ENCODE measurements at places on chromosomes 4 and X.
A peak's percentile ranks its signal among the peaks of the same experiment; 100 is the strongest.

DNA sequence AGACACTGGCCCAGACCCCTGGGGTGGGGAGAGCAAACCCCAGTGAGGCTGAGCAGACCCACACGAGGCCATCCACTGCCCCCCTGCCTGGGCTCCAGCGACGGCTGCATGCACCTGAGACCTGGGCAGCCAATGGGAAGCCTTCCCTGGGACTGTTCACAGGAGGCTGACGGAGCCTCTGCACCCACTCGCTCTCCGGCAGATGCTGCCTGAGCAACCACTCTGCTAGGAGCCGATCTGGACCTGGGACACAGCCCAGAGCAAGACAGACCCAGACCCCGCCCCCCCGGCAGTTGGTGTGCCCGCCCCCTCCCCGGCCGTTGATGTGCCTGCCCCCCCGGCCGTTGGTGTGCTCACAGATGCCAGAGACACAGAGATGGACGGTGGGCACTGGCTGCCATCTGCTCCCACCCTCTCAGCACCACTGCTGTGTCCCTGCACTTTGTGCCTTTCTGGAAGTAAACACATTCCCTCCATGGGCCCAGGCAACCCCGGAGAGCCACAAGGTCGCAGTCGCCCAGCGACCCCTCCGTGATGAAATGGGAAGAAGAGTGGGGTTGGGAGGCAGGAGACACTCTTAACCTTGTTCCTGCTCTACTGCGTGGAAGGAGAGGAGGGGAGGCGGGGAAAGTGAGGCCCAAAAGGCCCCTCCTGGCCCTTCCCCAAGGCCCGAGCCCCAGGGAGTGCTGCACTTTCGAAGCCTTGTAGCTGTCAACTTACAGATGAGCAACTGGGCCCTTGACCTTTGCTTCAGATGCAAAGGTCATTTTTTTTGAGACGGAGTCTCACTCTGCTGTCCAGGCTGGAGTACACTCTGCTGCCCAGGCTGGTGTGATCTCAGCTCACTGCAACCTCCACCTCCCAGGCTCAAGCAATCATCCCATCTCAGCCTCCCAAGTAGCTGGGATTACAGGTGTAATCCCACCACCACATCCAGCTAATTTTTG lies 62.0 kb downstream of the ZFYVE28 start:
- DNase-seq, result no peak

DNA sequence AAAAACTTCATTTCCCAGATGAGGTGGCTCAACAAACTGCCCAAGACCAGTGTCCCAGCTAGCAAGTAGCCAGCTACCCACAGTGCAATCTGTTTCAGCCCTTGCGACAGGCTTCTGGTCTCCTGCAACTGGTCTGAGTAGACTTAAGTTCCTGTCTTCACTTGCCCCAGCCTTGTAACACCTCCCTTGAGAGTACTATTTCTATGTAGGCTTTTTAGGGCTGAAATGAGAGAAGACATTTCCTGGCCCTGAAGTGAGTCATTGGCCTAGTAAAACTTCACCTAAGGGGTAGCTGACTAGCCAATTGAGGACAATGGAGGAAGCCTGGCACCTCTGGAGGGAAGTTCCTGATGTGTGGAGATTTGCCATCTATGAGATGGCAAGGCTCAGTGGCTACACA lies 80.1 kb upstream of the STIM2 start:
- DNase-seq, result no peak

GRCh38 chr4:140363558-140363957 lies 9.9 kb upstream of the SCOC start:
- no peak for DNase-seq

DNA sequence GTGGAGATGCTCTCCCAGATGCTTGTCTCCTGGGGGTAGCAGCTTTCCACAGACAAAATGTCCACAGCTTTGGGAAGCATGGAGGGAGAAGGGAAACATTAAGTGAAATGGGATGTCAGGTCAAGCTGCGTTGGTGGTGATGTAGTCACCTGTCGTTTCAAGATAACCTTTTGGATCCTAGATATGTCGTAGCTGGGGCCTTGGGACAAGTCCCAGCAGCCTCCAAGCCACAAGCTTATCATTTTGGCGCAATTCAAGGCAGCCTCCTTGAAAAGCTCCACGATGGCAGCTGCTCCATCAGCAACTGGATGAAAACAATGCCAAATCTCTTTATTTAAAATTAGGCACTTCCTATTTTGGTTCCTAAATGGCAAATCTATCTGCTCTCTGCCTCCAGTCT lies 52.0 kb downstream of the RTL9 start:
- DNase-seq, result no peak

GRCh38 chrX:13339607-13340006 lies 19.8 kb upstream of the ATXN3L start:
- no peak for DNase-seq

- DNase-seq, result no peak
Measured at GRCh38 chr4:184821242-184821641, 4.5 kb downstream of the ACSL1 start.

- DNase-seq, result no peak
Measured at GRCh38 chr4:52979821-52980590, 117.9 kb downstream of the RASL11B start.

DNA sequence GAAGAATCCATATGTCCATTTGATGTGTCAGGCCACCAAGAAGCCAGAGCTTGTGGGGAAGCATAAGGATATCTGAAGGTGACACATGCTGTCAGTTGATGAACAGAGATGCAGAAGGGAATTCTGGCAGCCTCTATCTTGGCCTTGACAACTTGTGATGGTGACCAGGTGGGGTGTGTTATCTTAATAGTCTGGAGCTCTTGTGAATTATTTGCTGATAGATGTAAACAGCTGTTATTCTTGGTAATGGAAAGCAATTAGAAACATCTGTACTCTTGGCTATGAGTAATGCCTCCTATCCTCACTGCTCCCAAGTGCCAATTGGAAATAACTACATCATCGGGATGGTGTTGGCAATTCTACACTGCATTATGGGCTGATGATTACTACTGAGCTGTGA lies 51.9 kb downstream of the NAA11 start:
- no peak for DNase-seq

DNA sequence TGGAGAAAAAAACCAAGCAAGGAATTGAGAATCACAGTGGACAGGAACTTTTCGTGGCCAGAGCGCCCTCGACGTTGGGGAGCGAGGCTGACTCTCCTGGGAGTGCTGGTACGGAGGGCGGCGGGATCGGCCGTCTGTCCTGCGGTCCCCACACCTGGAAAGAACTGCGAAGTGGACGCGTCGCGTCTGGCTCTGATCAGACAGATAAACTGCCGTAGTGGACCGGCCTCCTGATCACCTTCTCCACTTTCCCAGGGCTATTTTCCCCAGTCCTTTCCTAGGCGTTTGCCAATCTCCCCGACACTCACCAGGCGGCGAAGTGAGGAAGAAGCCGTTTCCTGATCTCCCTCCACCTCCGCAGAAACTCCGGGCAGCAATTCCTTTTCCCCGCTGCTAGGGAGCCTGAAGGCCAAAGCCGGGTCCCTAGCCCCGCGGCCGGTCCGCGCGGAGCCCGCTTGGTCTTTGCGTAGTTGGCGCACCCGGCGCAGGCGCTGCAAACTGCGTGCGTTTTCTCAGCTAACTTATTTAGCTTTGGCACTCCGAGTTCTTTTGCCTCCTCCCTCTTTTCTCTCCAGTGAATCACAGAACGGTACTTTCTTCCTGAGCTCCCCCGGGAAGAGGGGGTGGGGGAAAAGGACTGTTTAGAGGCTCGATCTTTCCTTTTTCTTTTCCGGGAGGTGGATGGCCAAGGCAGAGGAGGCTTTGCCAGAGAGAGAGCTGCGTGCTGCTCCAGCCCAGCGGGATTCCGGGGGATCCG lies at the start of gene ARSJ:
TSS of gene ARSJ (minus strand) at position 500 of the 757 bp plus-strand sequence. CDS start 813 bp downstream, outside the sequence.
- DNase-seq, result no peak

DNA sequence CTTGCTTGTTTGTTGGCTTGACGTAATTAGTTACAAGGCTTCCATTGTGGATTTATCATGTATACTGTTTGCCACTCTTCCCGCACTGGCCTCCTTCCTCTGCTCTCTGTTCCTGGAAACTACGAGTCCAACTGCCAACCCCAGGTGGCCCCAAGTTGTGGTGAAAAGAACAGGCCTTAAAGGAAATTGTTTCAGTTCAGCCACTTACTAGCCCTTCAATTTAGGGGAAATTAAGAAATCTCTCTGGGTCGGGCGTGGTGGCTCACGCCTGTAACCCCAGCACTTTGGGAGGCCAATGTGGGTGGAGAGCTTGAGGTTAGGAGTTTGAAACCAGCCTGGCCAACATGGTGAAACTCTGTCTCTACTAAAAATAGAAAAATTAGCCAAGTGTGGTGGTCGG lies 28.0 kb downstream of the RBM47 start:
- no peak for DNase-seq

- DNase-seq, result no peak
Measured at GRCh38 chr4:10655968-10656367, 28.6 kb downstream of the CLNK start.

GRCh38 chr4:177485528-177485927 lies 43.3 kb upstream of the AGA start:
- no peak for DNase-seq

DNA sequence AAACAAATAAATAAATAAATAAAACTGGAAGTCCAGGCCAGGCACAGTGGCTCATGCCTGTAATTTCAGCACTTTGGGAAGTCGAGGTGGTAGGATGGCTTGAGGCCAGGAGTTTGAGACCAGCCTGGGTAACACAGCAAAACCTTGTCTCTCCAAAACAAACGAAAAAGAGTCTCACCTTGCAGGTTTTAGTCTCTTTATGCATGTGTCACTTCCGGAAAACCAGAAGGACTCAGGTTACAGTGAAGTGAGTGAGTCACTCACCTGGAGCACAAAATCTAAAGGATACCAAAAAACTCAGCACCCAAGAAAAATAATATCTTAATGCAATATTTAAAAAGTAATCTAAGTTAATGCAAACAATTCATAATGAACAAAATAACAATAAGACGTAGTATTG lies 20.1 kb upstream of the SLC34A2 start:
- DNase-seq, result no peak

- DNase-seq, result no peak
Measured at GRCh38 chrX:115266300-115266699, 23.2 kb upstream of the LUZP4 start.

DNA sequence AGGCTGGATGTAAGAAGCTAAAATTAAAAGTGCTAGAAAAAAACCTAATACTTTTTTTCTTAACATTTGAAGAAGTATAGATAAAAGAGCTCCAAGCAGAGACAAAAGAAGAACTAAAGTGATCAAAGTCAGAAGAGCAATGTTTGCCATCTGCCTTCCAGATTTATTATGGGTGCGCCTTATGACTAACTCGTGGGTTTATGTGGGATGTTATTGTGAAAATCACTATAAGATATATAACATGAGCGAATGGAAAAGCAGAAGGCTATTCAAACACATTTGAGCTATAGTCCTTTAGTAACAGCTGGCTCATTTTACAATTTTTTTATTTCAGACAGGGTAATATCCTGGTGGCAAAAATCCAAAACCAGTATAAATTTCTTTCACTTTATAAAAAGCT lies 1040.7 kb downstream of the RAPGEF2 start:
- no peak for DNase-seq

GRCh38 chr4:152666946-152667345 lies 12.9 kb downstream of the TMEM154 start:
- DNase-seq, result no peak

DNA sequence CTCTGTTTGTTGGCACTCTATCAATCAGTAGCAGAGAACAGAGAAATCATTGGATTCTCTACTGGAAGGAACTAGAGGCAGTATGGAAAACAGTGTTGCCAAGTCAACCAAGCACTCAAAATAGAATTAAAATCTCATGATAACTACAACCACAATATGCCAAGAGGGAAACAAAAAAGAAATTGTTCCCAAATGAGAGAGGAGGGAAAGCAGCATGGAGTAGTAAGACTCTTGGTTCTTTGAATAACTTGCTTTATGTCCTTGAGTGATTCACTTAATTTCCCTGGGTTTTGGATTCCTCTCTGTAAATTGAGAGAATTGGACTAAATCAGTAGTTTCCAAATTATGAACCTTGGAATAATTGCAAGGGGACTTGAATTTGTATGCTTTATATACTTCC lies 285.5 kb upstream of the ANKRD50 start:
- DNase-seq, result no peak

GRCh38 chrX:53050841-53051240 lies 2.3 kb downstream of the GPR173 start:
- no peak for DNase-seq

DNA sequence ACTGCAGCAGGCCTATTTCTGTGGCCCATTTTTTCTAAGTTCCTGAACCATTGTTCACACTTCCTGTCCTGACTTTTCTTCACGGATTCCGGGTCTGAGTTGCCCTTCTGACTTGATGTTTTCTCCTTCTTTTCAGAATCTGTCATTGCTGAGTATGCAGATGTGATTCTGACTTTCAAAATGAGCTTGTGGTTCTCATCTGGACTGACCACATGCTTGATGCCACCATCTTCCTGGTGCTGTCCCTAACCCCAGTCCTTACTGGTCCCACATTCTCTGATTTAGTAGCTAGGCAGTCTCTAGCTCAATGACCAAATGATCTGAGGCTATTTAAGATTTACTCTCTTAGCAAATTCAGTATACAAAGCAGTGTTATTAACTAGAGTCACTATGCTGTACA lies 822.3 kb upstream of the TENM3 start:
- no peak for DNase-seq

- DNase-seq, result no peak
Measured at GRCh38 chr4:84790769-84791565, 175.5 kb downstream of the WDFY3 start.

DNA sequence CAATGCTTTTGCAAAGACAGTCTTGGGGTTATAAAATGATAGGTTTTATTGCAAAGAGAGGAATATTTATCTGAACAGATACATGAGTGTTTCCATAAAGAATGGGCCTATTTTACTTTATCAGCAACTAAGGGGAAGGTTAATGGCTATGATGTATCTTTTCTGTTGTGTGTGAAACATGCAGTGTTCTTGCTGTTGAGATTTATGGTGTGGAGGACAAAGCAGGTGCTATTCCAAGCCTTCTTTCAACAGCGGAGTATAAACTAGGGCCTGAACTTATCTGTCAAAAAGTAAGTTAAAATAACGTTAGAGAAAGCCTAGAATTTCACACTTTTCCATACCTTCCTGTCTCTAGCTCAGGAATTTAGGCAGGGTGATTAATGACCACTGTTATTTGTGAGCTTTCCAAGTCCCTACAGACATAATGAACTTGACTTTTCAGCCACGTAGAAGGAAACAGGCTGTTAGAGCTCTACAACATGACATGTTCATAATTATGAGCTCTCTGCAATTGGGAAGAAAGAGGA lies 411.4 kb downstream of the IL1RAPL1 start:
- no peak for DNase-seq

DNA sequence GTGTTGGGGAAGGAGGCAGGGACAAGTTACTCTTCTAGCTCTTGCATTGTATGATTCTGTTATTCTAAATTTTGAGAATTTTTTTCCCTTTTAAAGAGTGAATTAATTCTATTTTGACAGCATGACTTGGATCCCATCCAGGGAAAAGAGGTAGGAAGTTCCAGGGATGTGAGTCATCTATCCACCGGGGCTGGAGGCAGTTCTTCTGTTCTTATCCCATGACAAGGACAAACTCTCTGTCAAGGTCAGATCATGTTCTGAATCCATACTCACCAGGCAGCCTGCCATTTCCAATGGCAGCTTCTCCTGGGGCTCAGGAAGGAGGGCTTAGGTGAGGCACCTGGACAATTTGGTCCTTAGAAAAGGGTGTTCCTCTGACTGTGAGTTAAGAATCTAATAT lies 132.0 kb upstream of the MED14 start:
- peak; percentile 29 for DNase-seq

GRCh38 chr4:54277691-54278090 lies 48.6 kb downstream of the PDGFRA start:
- no peak for DNase-seq
